Urothelium cell line (cell line): ENCODE measurements at places on chromosomes 2 and 18.

- DNase-seq, result no peak
Observed at GRCh38 chr18:11391661-11392060, 217.7 kb upstream of the SLC35G4 start.

- peak; percentile 32 for DNase-seq
Observed at GRCh38 chr2:216370961-216371712, 1.1 kb downstream of the MARCHF4 start.

DNA sequence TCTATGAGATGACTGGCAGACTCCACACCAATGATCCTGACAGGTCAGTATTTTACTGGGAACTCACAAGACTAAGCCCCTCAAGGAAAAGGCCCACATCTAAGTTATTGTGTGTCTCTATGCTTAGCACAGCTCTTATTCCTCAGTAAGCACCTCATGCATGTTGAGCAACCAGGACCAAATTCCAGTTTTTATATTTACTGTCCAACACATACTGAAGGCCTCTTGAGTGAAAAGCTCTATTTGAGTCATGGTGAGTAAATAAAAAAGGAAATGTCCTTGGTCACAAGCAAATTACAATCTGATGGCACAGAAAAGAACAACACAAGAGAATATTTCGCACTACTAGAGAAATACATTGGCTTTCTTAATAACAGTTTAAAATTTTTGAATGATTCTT, 87.9 kb upstream of the ETAA1 start:
- DNase-seq, result no peak

GRCh38 chr2:126796931-126797621, 101.6 kb upstream of the TEX51 start:
- DNase-seq, result no peak

DNA sequence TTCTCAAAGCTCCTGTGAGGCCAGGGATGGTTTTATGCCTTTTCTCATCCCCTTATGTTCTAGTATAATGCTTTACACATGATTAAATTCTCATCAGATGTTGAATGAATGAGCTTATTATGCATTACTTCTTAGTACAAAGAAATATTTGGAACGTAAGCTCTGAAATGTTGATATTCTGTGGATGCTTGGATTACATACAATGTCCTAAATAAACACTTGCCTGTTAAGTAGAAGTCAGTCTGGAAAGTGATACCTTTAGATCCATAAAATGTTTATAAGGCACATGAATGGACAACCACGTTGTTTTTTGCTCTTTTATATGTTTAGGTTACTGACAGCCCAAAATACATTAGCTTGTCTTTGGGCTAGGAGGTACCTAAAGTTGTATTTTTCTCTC, 248.6 kb downstream of the NEDD4L start:
- no peak for DNase-seq

DNA sequence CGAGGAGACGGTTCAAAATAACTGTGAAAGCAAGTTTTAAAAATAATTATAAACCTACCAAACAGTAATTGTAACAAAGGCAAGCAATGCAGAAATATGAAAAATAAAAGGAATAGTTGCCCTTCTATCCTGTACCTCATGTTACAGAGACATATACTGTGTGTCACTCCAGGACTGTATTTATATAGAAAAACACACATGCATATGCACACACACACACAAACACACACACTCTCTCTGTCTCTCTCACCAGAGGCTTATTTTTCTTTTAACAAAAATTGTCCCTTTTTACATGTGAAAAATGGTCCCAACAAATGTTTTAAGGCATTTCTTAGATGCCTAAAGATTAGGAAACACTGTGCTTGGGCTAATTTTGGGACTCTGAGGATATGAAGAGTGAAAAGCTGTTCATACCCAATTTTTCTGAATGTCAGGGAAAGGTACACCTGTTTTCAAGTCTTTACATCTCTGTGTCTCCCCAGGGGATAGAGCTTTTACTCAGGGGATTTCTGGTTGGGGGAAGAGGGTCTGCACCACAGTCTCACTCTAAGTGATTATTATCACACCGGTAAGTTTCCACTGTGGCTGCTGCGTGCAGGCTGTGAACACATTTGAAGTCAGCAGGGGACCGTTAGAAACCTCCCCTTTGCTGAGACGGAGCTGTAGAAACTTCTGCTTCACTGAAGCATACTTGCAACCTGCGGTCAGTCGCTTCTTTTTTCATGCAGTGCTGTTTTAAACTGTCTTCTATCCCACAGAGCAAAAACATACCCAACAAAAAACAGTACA, 51.4 kb upstream of the SPAG16 start:
- DNase-seq, result no peak
